GM12864 (cell line): ENCODE measurements at places on chromosomes 6 and 20.

DNA sequence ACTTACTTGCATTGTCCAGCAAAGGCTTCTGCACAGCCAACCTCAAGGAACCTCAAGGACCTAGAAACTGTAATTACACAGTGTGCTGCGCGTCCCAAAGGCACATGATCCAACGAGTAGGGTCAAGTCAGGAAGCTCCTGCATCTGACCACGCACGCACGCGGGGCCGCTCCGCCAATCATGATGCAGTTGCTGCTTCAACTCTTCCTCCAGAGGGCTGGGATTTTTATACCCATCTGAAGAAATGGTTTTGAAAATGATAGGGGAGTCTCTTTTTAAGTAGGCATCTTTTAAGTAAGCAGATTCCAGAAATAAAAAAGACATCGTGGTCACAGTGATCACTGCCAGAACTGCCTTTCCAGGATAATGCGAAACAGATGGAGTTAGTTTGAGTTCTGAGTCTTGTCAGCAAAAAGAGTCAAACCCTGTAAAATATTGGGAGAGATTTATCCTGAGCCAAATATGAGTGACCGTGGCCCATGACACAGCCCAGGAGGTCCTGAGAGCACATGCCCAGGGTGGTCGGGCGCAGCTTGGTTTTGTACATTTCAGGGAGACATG is 34.0 kb downstream of the KIF25 start:
- DNase-seq = no peak

DNA sequence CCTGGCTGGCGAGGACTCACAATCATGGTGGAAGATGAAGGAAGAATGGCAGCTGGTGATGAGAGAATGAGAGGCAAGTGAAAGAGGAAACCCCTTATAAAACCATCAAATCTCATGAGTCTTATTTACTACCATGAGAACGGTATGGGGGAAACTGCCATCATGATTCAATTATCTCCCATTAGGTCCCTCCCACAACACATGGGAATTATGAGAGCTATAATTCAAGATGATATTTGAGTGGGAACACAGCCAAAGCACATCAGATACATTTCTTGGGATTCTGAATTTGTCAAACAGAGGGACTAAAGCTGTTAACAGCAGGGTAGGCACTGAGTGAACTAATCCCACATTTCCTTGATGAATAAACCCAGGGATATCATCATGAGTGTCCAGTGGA is 116.2 kb upstream of the PLCB4 start:
- no peak for DNase-seq

- DNase-seq = no peak
These were observed 504.5 kb downstream of the HDGFL1 start for GRCh38 chr6:23073821-23074220.

GRCh38 chr6:89495961-89496535 is 63.1 kb downstream of the ANKRD6 start:
- no peak for DNase-seq

GRCh38 chr6:11232770-11233626 is 530 bp upstream of the NEDD9 start:
- no peak for DNase-seq

- DNase-seq = no peak
These were observed 57.9 kb upstream of the RCAN2 start for GRCh38 chr6:46549155-46549554.

DNA sequence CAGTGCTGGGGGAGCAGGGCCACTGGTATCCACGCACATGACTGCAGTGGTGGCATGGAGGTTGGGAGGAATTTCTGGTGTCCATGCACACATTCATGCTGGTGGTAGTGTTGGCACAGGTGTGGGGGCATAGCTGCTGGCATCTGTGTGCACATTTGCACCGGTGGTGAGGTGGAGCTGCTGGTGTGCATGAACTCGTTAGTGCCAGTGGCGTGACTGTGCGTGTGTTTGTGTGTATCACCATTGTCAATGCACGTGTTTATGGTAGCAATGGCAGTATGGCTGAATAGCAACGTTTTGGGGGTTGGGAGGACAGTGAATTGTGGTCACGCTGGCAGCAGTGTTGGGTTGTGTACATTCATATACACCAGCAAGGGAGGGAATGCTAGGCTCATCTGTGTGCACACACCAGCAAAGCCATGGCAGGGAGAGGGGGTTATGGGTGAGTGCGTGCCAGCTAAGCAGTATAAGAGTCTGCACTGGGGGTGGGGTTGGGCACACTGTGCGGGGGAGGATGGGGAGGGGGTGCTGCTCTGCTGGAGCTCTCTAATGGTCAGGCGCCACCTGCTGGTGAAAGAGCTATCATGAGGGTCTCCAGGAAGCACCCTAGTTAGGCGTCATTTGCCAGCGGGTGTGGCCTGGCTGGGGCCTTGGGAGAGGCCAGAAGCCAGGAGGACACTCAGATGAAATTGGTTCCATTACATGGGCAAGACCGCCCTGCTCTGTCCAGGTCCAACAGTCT is 626.1 kb upstream of the ID4 start:
- DNase-seq = no peak

DNA sequence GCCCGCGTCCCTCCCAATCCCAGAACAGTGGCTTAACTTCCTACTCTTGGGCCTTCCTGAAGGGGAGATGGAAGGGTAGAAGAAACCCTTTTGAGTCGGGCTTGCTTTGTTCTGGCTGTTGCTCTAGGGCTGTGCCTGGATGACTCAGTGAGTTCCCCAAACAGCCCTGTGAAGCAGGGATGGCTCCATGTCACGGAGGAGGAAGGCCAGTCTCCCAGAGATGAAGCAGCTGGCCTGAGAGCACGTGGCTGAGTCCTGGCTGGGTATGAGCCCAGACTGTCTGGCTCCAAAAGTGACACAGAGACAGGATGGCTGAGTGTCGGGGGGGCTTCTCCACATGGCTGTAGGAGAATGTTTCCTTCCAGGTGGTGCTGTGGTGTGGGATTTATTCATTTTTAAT is 4.6 kb downstream of the SYTL3 start:
- no peak for DNase-seq

DNA sequence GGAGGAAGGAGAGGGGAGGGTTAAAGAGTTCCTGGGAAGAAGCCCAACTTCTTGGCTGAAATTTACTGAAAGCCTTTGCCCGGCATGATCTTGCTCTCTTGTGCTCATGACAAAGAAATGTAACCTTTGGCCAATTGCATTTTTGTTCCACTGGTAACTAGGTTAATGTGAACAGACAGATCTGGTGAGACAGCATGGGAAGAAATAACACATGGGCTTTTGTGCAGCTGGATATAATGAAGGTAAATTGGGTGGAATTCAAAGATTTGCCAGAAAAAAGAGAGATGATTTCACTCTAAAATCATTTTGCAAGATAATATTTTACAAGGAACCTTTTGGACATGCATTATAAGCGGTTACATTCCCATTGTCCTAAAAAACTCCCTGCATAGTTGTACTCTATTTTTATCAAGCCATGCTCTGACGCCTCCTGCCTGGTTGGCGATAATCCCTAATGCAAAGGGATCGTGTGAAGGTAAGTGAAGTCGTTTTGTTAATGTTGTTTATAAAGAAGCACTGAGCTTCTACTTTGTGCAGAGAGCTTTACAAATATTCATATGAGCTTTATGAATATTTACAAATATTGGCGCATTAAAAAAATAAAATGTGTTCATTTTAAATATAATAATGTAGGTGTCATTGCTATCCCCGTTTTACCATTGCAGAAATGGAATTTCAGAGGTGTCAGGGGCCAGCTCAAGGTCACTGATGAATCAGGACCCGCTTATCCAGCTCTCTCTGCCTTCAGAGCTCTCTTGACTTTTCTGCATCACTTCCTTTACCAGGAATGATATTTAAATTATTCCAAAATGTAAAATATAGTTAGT is 161.3 kb upstream of the AGPAT4 start:
- DNase-seq = no peak

DNA sequence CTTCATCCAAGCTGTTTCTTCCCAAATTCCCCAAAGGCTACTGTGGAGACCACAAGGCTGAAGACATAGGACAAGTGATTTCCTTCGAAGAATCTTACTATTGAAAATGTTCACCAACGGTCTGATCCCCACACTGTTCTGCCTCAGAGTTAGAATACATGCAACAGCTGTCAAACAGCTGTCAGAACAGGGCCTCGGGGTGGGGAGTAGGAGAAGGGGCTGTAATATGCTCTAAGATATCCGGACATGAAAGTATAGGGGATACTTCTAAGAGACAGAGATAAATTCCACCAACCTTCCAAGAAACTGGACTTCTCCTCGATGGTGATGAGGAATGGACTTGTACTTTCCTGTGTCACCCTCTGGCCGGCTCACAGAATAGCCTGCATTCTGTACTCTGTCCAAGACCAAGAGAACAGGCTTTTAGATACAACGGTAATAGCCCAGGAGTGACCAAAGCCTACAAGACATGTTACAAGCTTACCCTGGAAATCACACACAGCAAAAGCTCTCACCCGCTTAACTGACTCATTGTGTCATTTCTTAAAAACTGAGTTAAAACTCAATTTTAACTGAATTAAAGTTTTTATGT is 69.2 kb upstream of the PTGIS start:
- no peak for DNase-seq

DNA sequence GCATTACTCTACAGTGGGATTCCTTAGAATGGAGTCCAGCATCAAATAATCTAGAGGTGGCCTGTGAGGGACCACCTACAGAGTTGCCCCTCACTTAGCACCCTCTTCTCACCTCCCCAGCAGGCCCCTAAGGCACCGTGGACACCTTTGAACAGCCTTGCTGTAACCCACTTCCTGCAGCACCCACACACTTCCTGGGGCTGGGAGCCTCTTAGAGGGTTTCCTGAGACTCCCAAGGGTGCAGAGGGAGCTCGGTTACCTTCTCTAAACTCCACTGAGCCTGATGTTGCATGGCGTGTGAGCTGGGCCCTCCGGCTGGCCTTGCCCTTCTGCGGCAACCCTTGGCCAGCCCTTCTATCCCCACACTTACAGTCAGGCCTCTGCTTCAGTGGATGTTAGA is 7.3 kb upstream of the SIRPG start:
- no peak for DNase-seq

DNA sequence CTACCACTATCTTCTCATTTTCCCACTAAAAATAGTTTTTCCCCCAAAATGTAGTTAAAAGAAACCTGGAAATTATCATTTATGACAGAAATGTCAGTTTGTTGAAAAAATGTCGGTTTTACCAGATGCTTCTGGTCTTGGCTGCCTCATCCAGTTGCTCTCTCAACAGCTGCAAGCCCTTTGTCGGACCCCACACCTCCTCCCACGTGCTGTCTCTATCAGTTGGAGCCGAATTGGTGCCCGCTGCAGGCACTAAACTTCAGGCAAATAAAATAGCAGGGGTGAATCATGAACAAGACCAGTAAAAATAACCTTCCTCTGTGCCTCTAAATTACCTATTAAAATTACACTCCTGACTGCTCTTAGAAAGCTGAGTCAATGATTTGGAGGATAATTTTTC is 129.5 kb upstream of the CEP162 start:
- no peak for DNase-seq

GRCh38 chr6:106516616-106517015 is 112.7 kb downstream of the RTN4IP1 start:
- DNase-seq = no peak
